BE2C (cell line): ENCODE measurements at places on chromosomes 2 and 18.

- no peak for DNase-seq
These were observed 164.0 kb downstream of the HDAC4 start for GRCh38 chr2:239236808-239237205.

DNA sequence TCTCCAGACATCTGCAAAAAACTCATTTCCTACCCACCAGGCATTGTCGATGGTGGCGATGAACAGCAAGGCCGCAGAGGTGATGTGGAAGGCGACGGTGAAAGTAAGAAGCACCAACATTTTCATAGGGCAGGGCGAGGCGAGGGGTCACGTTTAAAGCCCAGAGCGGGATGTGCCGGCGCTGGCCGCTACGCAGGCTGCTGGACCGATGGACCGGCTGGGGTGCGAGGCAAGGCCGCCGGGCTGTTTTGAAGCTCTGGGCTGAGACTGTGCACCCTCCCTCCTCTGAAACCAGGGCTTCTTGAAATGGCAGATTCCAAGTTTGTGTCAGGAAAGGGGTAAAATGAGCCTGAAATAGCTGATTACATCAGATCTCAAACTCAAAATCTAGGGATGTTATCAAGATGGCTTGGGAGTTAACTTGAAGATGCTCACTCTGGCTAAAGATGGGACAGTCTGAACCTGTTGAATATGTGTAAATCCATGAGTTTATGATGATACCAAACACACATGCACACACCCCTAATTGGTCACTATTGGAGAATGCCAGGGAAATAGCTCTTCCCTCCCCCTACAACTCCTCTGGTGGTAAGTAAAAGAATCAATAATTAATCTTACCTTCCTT is 31.6 kb upstream of the GAREM2 start:
- DNase-seq, result no peak

- DNase-seq, result no peak
These were observed 112.8 kb upstream of the RASGRP3 start for GRCh38 chr2:33363325-33364298.

DNA sequence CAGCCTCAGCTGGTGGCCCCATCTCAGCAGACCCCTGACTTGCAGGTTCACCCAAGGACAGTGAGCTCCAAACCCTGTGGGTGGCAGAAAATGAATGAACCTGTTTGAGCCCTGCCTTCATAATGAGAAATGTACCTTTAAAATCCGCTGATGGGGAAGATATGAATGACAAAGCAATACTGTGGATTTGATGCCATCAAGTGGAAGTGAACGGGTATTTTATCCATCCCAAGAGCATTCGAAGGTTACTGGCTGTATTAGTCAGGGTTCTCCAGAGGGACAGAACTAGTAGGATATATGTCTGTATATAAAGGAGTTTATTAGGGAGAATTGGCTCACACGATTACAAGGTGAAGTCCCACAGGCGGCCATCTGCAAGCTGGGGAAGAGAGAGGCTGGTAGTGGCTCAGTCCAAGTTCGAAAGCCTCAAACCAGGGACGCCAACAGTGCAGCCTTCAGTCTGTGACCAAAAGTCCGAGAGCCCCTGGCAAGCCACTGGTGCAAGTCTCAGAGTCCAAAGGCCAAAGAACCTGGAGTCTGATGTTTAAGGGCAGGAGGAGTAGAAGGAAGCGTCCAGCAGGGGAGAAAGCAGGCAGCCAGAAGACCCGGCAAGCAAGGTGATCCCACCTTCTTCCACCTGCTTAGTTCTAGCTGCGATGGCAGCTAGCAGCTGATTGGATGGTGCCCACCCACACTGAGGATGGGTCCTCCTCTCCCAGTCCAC is 32.1 kb downstream of the TOGARAM2 start:
- DNase-seq, result no peak

DNA sequence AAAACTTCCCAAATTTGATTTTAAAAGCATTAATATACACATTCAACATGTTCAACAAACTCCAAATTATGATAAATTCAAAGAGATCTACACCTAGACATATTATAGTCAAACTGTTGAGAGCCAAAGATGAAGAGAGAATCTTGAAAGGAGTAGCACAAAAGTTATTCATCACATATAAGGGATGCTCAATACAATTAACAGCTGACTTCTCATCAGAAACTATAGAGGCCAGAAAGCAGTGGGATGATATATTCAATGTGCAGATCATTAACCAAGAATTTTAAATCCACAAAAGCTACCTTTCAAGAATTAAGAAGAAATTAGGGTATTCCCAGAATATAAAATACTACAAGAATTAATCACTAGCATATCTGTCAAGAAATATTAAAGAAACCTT is 75.4 kb downstream of the LOXHD1 start:
- no peak for DNase-seq

DNA sequence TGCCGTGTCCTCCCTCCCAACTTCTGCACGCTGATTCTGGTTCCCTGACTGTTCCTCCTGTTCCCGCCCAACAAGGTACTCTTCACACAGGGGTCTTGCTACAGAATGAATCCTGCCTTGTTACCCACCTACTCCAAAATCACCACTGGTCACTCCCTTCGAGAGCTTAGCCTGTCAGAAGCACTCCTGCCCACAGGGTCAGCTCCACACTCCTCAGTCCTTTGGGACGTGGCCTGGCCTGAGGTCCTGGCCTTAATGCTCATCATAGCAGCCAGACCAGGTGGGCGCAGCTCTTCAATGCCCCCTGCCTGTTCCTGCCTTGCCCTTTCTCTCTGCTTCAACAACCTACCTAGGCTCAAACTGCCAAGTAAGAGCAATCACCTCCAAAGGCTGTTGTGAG is 27.8 kb upstream of the ID2 start:
- no peak for DNase-seq
